ENCODE measurements at places on chromosomes 12 and 14.
A peak's percentile ranks its signal among the peaks of the same experiment; 100 is the strongest.

GRCh38 chr12:116642106-116642505, 82.9 kb downstream of the MAP1LC3B2 start:
- DNase-seq = no peak

DNA sequence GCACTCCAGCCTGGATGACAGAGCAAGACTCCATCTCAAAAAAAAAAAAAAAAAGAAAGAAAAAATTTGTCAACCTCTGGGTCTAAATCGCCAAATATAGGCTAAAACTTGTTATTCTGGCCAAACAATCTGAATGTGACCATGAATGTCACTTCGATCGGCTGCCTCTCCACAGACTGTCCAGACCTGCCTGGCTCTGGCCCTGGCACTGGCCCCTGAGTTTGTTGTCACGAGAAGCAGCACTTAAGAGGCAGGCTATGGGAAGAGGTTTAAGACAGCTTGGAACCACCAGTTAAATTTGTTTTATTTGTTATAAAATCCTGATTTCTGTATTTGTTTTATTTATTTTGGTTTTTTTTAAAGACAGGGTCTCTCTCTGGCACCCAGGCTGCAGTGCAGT, 14.5 kb downstream of the WSB2 start:
- no peak for DNase-seq

DNA sequence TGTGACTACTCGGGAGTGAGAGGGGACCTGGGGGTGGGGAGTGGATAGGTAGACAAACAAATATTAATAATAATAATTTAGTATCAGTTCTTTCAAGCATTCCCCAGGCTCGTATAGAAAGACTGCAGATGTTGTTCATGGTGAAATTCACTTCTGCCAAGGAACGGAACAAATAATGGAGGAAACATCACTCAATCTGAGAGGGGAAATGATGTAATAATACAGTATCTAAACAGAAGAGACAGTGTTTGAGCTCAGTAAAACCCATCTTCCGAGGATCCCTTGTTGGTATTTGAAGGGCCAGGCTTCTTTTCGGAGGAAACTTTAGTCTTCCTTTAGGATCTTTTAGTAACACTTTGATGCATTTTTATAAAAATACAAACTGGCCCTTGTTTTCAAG, 114.2 kb downstream of the KCNK10 start:
- DNase-seq = no peak

DNA sequence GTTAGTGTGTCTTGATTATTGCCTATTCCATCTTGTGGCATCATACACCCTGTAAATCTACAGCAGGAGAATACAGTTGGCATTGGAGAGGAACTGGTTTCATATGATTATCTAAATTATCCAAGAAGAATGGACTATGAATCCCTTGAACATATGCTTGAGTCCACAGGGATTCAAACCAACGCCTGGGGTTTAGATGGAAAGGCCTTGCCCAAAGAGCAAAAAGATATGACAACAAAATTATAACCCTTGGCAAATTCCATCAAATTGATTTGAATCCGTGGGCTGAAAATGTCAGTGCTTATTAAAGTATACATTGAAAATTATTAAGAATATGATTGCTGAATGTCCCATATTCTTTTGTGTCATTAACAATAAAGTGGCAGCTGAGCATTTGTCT, 108.2 kb downstream of the PDE3A start:
- DNase-seq = no peak

- DNase-seq = no peak
Observed at GRCh38 chr14:89131004-89131750, 285.9 kb downstream of the FOXN3 start.

DNA sequence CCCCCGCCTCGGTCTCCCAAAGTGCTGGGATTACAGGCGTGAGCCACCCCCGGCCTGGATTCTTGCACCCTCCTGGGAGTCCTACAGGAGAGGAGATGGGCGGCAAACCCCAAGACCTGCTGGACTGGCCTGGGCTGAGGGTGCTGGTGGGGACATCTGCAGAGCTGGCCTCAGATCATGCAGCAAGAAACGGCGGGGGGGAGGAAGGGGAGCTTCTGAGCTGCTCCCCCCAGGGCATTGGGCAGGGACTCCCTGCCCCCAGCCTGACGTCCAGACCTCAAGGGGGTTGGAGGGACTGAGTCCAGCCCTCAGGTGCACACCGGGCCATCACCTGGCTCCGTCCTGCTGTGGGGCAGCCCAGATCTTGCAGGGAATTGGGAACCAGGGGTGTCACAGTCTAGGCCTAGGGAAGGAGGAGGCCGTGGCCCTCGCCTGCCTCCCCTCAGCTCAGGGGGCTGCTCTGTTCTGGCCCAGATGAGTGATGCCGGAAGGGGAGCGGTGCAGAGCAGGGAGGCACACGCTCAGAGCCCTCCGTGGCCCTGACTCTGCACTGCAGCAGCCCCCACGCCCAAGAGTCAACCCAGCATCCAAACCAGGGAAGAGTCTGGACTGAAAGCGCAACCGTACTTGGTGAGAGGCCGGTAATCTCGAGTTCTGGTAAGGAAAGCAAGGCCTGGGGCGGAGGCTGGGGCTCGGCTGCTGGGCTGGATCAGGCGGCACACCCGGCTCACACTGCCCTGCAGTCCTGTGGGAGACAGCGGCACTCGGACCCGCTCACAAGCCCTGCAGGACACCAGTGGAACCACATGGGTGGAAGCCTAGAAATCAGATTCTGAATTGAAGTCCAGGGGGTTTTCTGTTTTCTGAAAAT, 8.9 kb upstream of the AMN start:
- no peak for DNase-seq

- DNase-seq = no peak
Observed at GRCh38 chr14:28773176-28773575, 6.6 kb downstream of the FOXG1 start.

DNA sequence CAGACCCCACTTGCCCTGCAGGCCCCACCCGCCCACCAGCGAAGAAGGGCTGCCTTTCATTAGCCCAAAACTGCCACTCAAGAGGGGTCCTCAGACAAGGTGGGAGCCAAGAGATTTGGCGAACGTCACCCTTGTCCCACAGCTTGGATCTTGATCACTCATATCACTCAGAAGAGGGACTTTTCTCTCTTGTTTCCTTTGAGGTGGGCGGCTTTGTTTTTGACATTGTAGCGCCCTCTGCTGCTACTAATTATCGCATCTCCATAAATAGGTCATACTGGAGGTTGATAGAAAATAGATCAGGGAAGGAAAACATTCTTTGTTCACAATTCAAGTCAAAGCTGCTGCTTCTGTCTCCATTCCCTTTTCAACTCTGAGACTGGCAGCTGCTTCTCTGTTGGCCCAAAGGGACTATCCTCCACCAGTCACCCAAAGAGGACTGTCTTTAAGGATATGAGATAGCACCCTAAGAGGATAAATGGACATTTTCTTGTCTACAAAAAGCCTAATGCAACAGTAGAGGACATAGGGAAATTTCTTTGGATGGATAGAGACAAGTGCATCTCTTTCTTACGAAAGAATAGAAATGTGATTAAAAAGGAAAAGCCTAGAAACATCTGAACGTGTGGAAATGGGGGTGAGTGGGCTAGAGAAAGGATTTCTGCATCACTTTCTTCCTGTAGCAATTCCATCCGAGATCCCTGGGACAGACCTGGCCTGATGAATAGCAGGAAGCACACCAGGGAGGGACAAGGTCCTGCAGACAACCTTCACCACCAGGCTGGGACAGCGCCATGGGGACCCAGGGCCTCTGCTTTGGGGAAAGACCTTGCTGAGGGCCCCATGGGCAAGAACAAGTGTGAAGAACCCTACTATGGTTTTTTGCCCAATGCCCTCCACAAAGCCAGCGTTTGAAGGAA, 115.8 kb downstream of the DAD1 start:
- no peak for DNase-seq

DNA sequence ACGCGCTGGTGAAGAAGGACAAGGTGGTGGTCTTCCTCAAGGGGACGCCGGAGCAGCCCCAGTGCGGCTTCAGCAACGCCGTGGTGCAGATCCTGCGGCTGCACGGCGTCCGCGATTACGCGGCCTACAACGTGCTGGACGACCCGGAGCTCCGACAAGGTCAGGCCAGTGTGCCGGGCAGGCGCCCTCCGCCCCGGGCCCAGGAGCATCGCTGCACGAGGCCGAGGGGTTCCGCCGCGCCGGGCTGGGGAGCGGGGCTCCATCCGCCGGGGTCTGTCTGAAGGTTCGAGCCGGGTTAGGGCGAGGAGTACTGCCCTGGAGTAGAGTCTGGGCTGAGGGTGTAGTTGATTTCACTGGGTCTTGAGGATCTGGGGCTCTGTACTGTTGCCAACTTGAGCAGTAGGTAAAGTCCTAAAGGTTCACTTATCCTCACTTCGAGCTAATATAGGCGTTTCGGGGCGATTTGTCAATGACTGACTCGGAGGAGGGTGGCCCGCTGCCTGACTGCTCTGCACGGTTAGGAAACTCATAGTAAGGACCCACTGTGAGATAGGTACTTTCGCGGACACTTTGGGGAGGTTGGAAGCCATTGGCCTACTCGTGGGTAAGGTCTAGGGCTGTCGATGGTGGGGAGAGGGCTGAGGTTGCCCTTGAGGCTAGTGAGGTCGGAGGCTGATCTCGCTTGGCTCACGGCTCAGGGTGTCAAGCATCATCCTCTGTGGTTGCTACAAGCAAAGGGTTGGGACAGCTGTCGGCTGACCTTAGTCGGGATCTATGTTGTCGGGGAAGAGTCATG, 574 bp downstream of the GLRX5 start:
- DNase-seq = no peak

DNA sequence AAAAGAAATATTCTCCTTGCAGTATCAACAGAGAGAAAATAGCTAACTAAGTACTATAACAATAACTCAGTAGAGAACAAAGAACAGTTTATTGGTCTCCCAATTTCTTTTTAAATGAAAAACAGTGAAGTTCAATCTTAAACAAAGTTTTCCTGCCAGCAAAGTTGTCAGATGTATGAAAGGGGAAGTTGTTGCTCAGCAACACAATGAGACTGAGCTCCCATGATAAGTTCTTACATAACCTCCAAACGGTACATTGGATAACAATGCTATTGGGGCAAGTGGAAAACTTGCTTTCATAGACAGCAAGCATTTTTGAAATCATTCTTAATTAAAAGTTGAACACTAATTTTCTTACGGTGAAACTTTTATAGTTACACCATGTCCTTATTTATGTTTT, 94.9 kb downstream of the ALG10B start:
- DNase-seq = no peak

- no peak for DNase-seq
Observed at GRCh38 chr12:106873983-106874382, 81.7 kb upstream of the TMEM263 start.

GRCh38 chr14:31196839-31197492, 10.6 kb downstream of the HECTD1 start:
- no peak for DNase-seq

- no peak for DNase-seq
Observed at GRCh38 chr12:11787933-11788849, 138.7 kb downstream of the ETV6 start.

DNA sequence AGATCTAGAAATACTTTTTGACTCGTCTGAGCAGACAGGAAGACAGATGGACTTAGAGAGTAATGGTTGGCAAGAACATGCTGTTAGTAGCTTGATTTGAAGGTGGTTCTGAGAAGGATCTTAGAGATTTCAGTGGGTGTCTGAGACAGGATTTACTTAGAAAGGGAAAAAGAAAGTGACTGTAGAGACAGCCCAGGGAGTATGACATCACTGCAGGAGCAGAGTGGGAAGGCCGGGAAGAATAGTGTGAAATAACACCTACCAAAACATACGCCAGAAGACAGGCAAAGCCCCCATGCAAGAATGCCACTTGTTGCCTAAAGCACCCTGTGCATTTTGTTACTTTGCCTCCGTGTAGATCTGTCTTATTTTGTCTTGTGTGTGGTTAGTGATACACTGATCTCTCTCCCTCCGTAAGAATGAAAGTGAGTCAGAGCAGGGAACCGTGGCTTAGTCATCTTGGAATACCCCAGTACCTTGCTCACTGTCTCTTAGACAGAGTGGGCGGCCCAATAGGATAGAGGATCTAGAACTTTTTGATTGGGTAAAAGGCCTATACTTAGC, 161.3 kb upstream of the IFNG-AS1 start:
- DNase-seq = peak; percentile 87

- DNase-seq = no peak
Observed at GRCh38 chr14:59146484-59146883, 42.0 kb upstream of the DAAM1 start.

- no peak for DNase-seq
Observed at GRCh38 chr14:23301969-23302289, 730 bp downstream of the PPP1R3E start.

DNA sequence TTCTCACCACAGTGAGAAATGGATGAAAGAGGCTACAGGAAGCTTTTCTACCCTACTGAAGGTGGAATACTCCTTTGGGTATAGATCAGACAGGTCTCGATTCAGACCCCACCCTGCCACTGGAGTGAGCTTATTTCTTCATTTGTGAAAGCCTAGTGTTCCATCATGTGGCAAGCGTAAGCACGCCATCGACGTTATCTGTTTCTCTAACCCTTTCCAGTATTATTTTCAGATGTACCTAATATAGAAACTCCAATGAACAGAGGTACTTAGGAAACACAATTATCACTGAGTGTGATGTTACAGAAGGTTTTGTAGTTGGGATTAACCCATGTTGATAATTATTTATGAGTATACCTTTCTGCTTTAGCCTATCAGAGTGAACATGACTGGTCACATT, 12.4 kb downstream of the PEBP1 start:
- no peak for DNase-seq

GRCh38 chr14:99945732-99946651, 119.2 kb upstream of the EVL start:
- DNase-seq = no peak

DNA sequence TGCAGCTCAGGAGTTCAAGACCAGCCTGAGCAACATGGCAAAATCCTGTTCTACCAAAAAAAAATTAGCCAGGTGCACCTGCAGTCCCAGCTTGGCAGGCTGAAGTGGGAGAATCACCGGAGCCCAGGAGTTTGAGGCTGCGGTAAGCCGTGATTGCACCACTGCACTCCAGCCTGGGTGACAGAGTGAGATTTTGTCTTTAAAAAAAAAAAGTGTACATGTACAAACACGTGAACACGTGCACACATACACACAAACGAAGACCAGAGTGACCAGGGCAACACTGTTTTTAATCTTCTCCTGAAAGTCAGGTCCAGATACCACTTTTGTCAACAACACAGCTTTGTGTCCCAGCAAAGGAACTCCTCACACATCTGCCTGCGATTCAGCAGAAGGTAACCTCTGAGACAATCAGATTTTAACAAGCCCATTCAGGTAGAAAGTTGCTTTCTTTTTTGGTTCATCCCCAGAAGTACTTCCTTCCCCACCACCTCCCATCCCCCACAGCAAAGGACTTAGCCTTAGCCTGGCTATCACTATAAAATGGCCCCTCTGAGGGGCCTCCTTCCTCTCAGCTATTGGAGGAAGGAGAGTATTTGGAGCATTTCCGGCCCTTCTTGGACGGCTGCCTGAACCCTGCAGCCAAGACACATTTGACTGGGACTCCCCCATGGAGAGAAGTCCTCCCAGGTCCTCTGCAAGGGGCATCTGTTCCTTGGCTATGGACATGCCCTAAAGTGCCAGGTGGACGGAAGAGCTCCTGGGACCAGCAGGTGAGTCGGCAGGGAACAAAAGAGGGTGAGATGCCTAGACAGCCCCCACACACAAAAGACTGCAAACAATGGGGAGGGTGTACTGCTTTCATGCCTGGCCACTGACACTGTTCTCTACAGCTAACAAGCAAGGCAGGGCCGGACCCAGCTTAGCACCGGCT, 9.8 kb downstream of the CTDSP2 start:
- DNase-seq = peak; percentile 55

- DNase-seq = no peak
Observed at GRCh38 chr14:90883197-90883596, 67.0 kb upstream of the TTC7B start.

- no peak for DNase-seq
Observed at GRCh38 chr12:91349476-91349875, 166.9 kb upstream of the DCN start.
